Pons (tissue), 1 donor: ENCODE measurements at places on chromosomes 13 and 19.

DNA sequence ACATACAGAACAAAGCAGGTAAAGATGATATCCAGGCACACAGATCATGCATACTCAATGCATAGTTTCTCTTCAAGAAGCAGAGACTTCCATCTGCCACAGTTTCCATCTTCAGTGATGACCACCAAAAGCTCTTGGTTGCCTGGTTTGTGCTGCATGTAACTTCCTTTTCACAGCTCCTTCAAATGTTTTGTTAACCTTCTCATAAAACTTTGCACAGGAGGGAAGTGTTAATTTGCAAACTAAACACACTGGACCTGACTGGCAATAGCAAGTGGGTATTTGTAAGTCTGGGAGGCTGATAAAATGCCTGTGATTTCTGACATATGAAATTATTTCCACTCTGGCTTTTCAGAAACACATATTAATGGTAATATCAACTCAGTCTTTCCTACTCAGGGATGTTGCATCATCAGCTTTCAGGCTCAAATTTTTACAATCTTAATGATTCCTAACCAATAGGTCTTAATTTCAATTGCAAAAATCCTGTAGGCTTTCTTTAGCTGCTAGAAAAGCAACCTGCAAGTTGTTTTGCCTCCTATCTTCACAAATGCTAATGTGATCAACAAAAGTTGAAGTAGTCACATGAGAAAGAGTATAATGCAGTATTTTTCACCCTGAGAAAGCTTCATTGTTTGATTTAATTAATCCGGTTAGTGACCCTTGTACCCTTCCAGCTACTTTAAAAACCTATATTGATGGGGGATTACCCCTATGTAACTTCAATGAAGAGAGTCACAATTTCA is 575.6 kb downstream of the DIAPH3 start:
- DNase-seq: no peak

- no peak for DNase-seq
These were observed 59.1 kb downstream of the CEBPG start for GRCh38 chr19:33432446-33433170.

GRCh38 chr19:20078581-20079031 is 806 bp downstream of the ZNF90 start:
- DNase-seq: peak; percentile 7

DNA sequence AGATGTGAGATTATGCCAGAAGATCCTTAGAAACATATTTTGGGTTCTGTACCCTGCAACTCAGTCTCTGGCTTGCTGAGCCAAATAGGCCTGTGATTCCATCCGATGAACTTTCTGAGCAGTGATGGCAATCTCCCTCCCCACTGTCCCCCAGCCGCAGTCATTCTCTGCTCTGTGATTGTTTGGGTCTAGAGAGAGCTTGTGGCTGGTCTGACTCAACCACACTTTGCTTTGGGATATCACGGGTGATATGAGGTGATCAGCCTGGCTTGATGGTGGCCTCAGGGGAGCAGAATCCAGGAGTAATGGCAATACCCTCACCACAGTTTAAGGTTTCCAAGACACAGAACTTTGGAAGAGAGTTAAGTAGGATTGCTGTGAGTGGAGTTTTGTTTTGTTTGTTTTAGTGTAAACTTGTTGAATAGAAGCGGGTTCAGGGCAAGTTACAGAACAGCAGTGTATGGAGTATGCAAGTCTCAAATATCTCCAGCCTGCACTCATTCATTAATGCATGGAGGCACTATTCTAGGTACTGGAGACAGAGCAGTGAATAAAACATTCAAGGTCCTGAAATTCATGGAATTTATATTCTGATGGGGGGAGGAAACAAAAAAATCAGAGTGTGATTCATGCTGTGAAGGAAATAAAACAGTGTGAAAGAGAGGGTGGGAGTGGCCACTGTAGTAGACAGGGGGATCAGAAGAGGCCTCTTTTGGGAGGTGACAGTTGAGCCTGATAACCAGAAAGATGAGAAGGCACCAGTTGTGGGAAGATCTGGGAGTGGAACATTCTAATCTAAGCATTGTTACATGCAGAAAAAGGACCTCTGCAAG is 5.3 kb downstream of the SAMD4B start:
- no peak for DNase-seq

DNA sequence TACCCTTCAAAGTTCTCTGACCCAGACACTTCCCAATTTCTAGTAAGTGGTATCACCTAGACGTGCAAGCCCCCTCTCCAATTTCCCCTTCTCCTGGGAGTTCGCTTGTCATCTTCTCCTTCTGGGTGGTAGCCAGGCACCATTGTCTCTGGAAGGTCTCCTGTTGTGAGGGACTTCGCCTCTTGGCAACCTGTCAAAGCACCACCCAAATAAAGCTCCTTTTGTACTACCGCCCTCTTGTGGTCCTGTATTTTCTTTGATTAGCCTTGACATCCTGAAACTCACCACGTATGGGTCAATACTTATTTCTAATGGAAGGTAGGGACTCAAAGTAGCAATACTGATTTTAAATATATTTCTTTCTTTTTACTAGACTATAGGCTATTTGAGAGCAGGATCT is 8.2 kb downstream of the GPC5 start:
- DNase-seq: peak; percentile 48
